ENCODE measurements at places on chromosomes 1 and 21.
A peak's percentile ranks its signal among the peaks of the same experiment; 100 is the strongest.

- DNase-seq: peak; percentile 51
These were observed 1.3 kb downstream of the DENND4B start for GRCh38 chr1:153945131-153945794.

GRCh38 chr1:110449661-110450651 lies 993 bp upstream of the PROK1 start:
- DNase-seq: no peak

- no peak for DNase-seq
These were observed 35.9 kb upstream of the ZNF644 start for GRCh38 chr1:91057784-91058183.

DNA sequence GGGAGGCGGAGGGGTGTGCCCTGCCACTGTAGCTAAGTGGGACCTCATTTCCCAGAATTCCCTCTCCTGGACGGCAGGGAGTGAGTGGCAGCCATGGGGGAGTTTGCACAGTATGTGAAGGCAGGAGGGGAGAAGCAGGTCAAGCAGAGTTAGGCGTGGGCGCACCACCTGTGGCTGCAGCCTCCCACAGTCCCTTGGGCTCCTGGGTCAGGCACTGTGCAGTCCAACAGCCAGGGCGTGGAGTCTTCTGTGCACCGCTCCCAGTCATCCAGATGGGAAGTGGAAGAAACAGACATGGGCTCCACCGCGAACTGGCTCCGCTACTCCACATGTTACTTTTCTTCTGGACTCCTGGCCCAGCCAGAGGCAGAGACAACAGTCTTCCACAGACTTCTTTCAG lies 85.4 kb upstream of the TIAM1 start:
- DNase-seq: no peak

GRCh38 chr1:234865171-234866006 lies 255.4 kb upstream of the IRF2BP2 start:
- DNase-seq: no peak

DNA sequence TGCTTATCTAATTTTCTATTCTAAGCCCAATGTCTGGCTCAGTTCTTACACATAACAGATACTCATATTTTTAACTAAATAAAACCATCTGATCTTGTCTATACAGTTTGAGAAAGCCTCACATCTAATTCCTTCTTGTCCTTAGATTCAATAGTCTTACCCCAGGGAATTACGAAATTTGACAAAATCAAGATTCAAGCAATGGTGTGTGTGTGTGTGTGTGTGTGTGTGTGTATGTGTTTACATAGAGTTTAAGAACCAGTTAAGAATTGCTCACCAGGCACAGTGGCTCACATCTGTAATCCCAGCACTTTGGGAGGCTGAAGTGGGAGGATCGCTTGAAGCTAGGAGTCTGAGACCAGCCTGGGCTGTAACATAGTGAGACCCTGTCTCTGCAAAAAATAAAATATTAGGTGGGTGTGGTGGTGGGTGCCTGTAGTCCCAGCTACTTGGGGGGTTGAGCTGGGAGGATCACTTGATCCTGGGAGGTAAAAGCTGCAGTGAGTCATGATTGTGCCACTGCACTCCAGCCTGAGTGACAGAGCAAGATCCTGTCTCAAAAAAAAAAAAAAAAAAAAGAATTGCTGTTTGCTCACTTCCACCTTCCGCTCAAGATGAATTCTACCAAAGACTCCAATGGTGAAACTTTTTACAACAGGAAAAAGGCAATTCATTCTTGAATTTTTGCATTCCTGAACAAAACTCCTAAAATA lies 6.2 kb downstream of the WDR64 start:
- DNase-seq: no peak

DNA sequence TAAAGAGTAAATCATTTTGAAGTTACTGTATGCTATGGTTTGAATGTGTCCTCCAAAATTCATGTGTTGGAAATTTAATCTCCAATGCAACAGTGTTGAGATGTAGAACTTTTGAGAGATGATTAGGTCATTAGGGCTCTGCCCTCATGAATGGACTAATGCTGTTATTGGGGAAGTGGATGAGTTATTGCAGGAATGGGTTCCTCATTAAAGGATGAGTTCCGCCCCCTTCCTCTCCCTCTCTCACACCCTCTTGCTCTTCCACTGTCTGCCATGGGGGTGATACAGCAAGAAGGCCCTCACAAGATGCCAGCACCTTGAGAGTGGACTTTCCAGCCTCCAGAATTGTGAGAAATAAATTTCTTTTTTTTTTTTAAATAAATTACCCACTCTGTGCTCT lies 97.6 kb downstream of the ATP1A1 start:
- DNase-seq: no peak

DNA sequence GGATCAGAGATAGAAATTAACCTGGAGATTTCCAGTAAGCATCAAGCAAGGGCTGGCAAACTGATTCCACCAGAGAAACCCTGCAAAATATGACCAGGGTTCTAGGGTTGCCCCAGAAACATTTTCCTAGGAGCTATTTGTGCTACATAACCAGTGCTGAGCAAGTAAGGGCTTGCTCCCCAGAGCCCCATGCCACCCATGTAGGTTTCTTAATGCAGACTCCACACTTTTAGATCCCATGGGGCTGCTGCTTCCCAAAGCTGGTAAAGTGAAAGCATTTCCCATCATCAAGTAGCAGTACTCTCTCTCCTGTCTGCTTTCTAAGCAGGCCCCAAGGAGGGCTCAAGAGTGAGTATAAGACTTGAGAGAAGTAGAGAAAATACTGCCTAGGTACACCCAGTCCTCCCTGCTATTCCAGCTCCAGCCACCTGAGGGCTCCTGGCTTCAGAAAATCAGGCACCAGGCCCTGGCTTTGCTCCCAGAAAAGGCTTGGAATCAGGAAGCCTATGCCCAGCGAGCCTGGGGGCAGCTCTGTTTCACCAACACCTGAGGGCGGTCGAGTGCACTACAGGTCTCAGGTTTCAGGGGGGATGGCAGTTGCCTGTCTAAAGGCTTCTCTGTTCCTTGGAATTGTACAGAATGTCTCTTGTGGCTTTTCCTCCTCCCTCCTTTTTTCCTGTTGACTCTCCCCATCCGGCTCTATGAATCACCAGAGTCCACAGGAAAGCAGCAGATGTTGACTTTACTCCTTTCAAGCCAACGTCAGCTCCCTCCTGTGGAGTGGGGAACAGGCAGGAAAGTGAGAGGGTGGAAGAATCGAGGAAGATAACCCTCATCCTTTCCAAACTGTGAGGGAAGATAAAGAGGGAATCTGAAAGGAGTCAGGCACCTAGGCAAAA lies 6.2 kb upstream of the ANKRD35 start:
- peak; percentile 99 for DNase-seq

- no peak for DNase-seq
These were observed 5.8 kb downstream of the FALEC start for GRCh38 chr1:150521196-150521968.

DNA sequence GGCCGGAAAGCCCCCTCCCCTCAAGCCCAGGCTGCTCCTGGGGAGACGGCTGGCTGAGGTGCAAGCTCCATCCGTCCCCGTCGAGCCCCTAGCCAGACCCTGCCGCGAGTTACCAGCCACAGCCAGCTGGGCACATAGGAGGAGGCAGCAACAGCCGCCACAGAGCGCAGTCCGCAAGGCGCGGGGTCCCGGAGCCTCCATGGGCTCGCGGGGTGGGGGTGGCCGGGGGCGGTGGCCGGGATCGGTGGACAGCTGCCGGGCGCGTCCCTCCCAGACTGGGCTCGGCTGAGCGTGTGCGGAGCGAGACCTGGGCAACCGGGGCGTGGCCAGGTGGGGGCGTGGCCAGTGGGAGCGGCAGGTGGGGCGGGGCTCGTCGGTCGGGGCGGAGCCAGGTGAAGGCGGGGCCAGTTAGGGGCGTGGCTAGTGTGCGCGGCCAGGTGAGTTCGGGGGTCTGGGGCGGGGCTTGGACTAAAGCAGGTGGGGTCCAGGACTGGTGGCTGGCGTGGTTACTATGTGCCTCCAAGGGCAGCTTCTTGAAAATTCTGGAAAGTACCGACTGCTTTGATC lies at the start of gene CD164L2:
Gene CD164L2, minus strand, starts transcription at position 295 of the 567 bp plus-strand sequence. Its CDS starts 94 bp downstream, at position 201.
- no peak for DNase-seq

GRCh38 chr1:63453232-63453631 lies 69.8 kb downstream of the ITGB3BP start:
- no peak for DNase-seq

GRCh38 chr1:79603843-79604242 lies 597.3 kb upstream of the ADGRL4 start:
- DNase-seq: peak; percentile 55

DNA sequence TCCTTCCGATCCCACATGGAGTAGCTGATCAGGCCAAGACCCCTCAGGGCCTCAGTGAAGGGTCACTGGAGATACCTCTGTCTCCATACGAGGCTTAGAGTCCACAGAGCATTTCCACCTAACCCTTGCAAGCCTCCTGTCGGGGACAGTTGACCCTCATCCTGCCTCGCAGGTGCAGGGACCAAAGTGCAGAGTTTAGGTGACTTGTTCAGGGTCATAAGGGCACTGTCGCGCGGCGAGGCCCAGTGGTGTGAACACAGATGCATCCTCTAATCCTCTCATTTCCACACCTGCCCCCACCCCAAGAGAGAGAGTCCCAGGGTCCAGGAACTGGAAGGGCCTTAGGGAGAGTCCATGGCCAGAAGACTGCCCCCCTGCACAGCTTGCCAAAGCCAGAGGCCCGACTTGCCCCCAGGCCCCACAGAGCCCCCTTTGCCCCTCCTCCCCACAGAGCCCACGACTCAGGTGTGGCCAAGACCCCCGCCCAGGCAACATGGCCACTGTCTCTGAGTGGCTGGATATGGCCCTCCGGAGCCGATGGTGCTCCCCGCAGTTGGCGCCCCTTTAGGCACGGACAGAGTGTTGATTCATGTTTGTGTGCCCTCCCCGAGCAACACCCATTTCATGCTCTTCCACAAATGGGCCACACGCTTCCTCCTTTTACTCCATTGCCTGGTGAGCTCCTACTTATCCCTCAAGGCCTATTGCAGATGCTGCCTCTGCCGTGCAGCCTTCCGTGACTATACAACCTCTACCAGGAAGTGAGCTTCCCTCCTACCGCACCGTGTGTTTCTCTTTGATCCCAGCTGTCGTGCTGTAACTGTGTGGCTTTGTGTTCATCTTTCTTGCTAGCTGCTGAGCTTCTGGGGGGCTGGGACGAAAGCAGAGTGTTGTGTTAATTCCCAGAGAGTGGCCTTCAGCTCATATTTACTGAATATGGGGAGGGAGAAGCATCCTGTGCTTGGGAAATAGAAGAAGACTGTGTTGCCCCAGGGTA lies 1.7 kb downstream of the TRPM2 start:
- no peak for DNase-seq

DNA sequence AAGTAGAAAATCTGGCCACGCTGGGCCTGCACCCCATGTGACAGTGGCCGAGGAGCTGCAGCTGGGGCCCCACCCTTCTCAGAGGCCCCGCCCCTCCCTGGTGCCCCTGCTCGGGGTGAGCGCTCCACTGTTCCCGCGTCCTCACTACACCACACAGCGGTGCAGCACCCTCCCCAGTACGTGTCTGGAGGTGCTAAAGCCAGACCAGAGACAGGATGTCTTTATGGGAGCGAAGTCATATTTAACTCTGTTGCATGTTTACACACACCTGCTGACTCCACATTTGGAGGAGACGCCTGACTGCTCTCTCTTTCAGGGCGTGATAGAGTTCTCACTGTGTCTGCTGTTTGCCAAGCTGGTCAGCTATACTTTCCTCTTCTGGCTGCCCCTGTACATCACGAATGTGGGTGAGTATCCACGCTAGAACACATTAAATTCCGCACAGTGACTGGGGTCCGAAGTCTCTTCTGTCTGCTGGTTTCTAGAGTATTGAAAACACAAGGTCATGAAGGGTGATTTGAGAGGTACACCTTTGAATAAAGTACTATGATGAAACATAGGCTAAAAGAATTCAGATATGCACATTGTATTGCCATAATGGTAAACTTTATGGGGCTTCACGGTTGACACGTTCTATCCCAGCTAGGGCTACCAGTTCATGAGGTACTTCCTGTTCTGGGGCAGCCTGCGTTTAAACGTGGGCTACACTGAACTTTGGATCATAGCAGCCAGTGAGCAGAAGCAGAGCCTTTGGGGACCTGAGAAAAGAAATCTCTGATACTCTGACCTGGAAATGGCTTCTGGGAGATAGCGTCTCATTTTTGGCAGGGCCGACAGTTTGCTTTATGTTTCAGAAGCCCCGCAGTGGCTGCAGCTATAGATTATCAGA lies 48.4 kb downstream of the SLC37A1 start:
- no peak for DNase-seq

- no peak for DNase-seq
These were observed 142.6 kb downstream of the PSMG1 start for GRCh38 chr21:39040494-39041110.

DNA sequence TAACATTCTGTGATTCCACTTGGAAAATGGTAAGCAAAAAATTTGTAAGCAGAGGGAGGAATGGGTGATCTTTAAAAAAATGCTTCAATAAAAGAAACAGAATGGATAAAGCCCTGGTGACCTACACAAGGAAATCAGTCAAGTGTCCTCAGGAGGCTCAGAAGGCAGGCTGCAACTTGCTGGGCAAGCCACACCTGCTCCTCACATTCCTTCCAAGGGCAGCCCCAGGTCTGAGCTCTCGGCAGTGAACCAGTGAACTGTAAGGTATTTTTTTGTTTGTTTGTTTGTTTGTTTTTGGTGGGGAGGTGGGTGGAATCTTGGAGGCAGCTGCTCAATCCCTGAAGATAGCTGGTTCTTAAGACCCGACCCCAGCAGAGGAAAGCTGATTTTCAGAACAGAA lies 4.4 kb downstream of the TACSTD2 start:
- no peak for DNase-seq

- DNase-seq: no peak
These were observed 196.6 kb upstream of the HMCN1 start for GRCh38 chr1:185537596-185537995.

DNA sequence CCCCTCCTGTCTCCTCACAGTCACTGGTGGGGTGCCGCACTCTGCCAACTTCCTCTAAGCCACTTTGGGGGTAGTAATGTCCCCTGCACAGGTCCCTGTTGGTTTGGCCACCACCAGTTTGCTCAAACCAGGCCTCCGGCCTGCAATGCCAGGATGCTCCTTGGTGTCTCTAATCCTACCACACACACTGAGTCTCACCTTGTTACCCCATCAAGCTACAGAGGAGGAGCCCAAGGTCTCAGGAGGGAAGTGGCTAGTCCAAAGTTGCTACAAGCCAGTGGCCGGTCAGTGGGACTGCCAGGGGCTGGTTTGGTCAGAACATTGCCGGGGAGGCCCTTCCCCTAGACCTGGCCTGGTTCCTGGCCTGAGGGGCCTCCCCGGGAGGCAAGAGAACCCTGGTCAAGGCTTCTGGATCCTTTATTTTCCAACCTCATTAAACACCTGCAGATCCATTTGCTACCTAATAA lies 21.5 kb upstream of the LRP8 start:
- DNase-seq: no peak

- peak; percentile 90 for DNase-seq
These were observed 100.7 kb upstream of the SLC25A33 start for GRCh38 chr1:9438431-9439073.

GRCh38 chr1:181391301-181391900 lies 91.9 kb upstream of the CACNA1E start:
- DNase-seq: no peak

GRCh38 chr1:27098431-27099134 lies 56.3 kb downstream of the SLC9A1 start:
- DNase-seq: no peak

DNA sequence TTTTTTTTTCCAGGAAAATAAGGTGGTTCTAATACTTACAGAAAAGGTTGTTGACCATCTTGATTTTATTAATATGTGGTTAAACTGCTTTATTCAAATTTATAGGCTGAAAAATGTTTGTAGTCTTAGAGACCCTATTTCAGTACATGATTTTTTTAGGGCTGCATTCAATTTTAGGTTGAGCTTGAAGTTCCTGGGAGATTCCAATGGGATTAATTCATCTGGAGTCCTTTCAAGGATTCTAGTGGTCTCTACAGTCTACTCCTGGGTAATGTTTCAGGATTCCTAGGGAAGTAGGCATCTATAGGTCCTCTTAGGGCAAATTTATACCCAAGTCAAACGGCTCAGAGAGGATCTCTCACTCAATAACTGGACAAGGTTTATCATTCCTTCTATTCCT lies 126.7 kb downstream of the HMCN1 start:
- DNase-seq: no peak

Data from fibroblast of lung (primary cell).